ENCODE measurements at places on chromosomes 4 and X.

DNA sequence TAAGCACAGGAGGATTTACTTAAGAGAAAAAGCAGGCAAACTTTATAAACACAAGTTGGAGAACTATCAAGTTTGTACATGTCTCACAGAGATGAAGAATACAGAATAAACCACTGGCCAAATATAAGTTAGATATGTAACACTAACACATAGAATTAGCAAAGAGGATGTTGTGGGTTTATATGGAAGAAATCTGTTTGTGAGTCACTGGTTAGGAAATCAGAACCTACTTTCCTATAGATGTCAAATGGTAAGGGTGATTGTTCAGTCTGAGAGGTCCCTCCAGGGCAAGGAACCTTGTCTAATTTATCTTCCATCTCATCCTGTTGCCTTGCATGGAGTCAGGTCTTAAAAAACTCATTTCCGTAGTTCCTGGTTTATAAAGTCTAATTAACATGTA, 14.8 kb upstream of the ART3 start:
- no peak for DNase-seq

DNA sequence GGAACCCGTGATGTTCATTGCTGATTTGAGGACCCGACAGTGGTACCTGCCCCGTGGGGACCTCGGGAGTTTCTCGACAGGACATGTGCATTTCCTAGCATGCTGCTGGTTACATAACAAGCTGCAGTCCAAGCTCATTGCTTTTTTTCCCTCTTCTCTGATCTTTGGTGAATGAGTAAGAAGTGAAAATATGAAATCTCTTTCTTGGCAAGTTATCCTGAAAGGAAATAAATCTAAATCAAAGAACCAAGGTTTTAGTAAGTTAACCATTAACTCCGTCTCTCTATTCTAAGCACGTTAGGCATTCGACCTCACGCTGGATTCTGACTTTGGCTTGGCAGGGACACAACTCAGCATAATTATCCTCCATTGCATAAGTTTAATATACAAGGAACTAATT, 86.6 kb downstream of the STK32B start:
- DNase-seq = no peak

DNA sequence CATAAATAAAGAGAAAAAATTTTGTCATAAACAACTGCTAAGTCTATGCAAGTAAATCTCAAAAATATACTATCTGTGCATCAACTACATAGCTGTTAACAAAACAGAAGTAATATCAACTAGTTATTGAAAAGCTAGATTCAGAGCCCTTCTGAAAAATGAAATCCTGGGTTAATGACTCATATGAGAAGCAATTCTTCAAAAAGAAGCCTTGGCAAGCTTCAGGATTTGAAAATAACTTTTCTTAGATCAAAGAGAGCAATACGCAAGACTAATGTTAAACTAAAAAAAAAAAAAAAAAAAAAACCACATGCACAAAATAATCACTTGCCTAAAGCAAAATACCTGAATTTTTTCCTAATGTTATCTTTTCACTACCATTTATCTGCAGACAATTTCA, 566.1 kb upstream of the BOD1L1 start:
- DNase-seq = no peak

- DNase-seq = no peak
Measured at GRCh38 chrX:130728208-130728607, 174.8 kb downstream of the ENOX2 start.

DNA sequence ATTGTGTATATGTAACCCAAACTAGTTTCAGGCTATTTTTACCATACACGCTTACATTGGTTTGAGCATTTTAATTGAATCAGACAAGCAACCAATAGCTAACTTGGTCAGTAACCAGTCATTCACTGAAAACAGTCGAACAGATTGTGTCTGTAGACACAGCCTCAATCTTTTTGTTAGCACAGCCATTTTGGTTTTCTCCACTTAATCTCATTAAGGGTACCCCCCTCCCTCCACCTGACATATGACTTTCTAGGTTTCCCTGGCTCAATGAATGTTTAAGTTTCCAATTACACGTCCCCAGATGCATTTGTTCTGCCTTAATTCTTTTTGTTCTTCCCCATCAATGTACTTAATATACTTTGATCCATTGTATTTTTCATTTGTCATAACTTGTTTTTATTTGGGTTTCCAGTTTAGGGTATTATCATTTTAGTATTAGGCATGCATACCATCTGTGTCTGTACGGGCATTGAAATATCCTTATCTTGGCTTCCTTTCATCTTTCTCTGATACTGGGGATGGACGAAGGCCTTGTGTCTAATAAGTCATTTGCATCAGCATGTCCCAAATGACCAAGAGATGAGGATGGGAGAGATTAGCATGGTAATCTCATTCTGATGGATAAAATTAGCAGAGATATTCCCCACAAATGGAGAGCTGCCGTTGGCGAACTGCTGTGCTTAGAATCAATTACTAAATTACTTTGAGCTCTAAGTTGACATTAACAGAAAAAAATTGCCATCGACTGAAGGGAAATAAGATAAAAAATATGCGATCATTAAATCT, 35.9 kb upstream of the PHOX2B start:
- DNase-seq = no peak

- DNase-seq = no peak
Measured at GRCh38 chr4:37324546-37324945, 80.0 kb downstream of the NWD2 start.

- no peak for DNase-seq
Measured at GRCh38 chrX:154398668-154399526, 720 bp downstream of the RPL10 start.

DNA sequence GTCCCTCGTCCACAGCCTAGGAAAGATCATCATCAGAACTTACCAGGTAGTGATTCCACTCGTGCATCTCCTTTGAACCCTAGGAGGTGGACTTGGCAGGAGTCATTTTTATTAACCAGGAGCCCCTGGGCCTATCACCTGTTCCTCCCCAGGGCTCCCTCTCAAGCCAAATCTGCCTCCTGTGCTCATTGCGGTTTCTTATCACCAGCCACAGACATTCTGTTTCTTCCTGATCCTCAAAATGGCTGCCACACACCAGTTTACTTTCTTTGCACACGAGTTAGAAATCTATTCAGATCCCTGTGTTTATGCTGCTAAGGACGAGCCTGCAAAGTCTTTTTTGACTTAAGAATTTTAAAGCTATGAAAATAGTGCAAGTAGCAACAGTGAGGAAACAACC, 354.5 kb upstream of the BOD1L1 start:
- DNase-seq = no peak

DNA sequence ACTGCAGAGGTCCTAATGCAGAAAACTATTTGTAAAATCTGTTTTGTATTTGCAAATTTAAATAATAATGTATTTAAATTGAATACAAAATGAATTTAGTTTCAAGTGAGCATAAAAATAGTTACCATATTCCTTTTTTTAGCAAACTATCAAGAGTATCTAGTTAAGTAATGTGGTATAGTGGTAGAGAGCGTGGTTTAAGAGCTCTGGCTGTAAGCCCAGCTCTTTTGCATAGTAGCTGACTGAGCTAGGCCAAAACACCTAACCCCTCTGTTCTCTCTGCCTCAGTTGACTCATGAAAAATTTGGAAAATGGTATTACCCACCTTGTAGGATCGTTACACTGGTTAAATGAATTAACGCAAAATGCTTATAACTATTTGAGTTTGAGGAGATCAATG, 18.1 kb upstream of the ADAD1 start:
- DNase-seq = no peak

GRCh38 chr4:168920441-168921065, 89.5 kb downstream of the CBR4 start:
- no peak for DNase-seq

DNA sequence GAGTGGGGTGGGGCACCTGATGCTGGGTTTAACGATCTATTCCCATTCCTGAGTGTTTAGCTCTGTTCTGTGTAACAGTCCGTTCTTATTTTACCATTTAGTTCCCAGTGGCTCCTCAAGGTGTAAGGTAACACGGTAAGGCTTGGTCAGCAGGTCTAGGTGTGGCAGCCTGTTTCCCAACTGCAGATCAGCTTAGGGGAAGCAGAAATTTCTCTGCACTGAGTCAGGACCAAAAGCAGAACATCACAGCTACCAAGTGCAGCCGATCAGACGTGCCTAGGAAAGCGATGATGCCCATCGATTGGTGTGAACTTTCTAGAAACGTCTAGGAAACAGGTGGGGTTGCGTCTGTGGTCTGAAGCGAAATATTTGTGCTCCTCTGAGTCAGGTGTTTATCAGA, 240.1 kb downstream of the STIM2 start:
- no peak for DNase-seq

DNA sequence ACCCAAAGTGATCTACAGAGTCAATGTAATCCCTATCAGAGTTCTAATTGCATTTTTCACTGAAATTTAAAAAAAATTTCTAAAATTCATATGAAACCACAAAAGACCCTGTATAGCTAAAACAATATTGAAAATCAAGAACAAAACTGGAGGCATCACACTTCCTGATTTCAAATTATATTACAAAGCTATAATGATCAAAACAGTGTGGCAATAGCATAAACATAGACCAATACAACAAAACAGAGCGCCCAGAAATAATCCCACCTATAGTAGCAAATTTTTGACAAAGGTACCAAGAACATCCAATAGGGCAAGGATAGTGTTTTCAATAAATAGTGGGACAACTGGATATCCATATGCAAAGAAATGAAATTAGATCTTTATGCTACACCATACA, 59.4 kb upstream of the PRKG2 start:
- no peak for DNase-seq

GRCh38 chrX:13338996-13339515, 19.2 kb upstream of the ATXN3L start:
- DNase-seq = no peak

- no peak for DNase-seq
Measured at GRCh38 chr4:105050896-105051295, 95.8 kb upstream of the TET2 start.

DNA sequence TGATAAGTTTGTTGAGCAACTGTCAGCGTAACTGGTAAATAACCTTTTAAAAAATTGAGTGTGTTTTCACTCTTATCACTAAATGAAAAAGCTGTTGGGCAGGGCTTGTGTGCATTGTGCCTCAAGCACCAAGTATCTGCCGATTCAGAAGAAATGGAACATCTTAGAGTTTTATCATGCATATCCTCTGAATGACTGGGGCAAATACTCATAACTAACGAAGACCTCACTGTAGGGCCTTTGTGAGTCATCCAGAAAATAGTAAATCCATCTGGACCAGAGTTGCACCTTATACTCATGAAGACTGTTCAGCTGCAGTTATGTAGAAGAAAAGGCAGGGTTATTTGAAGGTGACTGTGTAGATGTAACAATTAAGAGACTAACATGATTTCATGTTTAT, 222.1 kb downstream of the CAMK2D start:
- no peak for DNase-seq

DNA sequence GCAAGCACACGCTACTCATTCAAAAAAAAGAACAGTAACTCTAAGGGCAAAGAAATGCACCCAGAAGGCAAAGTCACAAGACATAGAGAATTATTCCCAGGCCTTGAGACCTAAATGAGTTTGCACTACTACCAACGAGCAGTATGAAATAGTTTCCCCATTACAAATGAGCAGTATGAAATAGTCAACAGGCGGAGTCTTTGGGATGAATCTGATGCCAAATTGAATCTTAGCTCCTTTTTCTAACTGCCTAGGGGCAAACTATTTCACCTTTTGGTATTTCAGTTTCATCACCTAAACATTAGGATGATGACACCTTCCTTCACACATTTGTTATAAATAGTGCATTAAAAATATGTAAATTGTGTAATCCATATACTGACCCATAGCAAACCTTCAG, 213.0 kb upstream of the FAT4 start:
- no peak for DNase-seq

DNA sequence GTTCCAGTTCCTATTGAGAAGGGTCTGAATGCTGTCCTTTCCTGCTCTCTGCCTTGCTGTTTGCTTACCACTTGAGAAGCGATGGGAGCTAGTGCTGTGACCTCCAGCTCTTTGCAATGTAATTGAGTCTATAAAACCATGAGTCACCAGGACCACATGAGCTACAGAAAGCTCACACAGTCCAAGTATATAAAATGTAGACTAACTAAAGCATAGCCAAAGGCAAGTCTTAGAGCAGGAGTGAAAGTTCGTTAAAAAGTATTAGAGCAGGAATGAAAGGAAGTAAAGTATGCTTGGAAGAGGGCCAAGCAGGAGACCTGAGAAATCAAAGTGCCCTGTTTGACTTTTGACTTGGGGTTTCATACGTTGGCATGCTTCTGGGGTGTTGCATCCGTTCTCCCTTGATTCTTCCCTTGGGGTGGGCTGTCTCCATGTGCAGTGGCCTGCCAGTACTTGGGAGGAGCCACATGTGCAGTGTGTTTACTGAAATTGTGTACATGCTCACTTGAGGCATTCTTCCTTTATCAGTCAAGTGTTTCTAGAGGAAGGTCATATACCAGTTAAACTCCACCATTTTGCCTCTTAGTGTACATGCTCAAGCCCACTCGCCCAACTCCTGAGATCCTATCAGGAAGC, 71.3 kb upstream of the KIT start:
- no peak for DNase-seq

DNA sequence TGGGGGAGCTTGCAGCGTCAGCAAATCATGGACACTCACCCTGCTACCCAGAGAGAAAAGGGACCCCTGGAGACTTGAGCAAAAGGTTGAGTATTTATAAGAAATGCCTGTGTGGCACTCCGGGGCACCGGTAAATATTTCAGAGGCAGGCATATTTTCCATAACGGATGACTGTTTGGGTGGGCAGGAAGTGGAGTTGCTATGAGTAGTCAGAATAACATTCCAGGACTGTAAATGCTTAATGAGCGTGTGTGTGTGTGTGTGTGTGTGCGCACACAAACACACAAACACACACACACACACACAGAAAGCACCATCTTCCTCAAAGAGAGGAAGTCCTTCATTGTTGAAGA, 74.6 kb downstream of the MXRA5 start:
- DNase-seq = no peak

GRCh38 chr4:113824396-113824795, 62.9 kb upstream of the CAMK2D start:
- DNase-seq = no peak

- no peak for DNase-seq
Measured at GRCh38 chr4:62269918-62270317, 1069.8 kb downstream of the ADGRL3 start.

DNA sequence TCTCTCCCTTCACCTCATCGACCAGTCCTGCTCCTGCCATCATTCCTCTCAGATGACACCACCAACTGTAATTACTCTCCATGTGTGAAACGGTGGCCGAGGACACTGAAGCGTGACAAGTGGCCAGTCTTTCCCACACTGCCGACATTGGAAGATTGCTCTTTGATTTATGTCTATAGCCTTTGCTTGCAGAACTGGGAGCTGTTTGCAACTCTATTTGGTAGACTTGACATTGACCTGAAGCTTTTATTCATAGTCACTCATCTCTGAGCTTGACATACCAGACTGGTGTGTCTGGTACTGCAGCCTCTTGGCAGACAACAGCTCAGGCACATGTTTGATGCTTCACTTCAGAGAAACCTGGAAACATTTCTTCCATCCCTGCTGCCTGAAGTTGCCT, 121.8 kb upstream of the GALNT7 start:
- no peak for DNase-seq
